ENCODE measurements at places on chromosomes 5 and 9.

DNA sequence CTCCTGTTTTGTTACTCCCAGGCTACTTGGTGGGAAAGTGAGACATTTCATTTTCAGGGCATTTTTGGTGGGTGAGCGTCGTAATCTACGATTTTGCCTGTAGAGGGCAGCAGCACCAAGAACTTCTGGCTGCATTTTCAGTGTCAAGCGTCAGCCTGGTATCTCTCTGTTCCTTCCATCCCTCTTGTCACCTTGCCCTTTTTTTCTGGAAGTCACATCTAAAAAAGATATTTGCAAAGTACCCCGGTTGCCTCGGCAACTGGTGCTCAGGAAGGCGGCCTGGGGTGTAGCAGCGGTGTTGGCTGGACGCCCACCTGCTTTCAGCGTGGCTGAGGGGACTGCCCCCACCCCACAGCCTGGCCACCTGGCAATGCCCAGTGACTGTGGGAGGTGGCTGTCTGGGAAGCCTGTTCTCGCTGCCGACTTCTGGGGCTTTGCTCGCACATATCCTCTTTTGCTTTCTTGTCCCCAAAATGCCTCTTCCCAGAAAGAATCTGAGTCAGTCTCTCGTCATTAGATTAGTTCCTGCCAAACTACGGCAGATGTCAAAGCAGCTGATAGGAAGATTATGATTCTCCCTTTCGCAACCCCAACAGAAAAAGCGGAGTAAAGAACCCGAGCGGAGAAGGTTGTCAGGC is 84.5 kb downstream of the ACER2 start:
- DNase-seq: no peak

DNA sequence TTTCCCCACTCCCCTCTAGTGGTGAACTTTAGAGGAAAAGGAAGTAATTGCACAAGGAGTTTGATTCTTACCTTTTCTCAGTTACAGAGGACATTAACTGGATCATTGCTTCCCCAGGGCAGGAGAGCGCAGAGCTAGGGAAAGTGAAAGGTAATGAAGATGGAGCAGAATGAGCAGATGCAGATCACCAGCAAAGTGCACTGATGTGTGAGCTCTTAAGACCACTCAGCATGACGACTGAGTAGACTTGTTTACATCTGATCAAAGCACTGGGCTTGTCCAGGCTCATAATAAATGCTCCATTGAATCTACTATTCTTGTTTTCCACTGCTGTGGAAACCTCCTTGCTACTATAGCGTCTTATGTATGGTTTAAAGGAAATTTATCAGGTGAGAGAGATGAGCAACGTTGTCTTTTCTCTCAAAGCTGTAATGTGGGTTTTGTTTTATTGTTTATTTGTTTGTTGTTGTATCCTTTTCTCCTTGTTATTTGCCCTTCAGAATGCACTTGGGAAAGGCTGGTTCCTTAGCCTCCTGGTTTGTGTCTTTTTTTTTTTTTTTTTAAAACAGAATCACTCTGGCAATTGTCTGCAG is 25.3 kb downstream of the SLC22A5 start:
- no peak for DNase-seq

- no peak for DNase-seq
Observed at GRCh38 chr9:5949103-5949699, 58.5 kb downstream of the MLANA start.

- no peak for DNase-seq
Observed at GRCh38 chr5:158869092-158869491, 230.6 kb downstream of the EBF1 start.

- DNase-seq: no peak
Observed at GRCh38 chr9:36039696-36040095, 3.0 kb downstream of the RECK start.

DNA sequence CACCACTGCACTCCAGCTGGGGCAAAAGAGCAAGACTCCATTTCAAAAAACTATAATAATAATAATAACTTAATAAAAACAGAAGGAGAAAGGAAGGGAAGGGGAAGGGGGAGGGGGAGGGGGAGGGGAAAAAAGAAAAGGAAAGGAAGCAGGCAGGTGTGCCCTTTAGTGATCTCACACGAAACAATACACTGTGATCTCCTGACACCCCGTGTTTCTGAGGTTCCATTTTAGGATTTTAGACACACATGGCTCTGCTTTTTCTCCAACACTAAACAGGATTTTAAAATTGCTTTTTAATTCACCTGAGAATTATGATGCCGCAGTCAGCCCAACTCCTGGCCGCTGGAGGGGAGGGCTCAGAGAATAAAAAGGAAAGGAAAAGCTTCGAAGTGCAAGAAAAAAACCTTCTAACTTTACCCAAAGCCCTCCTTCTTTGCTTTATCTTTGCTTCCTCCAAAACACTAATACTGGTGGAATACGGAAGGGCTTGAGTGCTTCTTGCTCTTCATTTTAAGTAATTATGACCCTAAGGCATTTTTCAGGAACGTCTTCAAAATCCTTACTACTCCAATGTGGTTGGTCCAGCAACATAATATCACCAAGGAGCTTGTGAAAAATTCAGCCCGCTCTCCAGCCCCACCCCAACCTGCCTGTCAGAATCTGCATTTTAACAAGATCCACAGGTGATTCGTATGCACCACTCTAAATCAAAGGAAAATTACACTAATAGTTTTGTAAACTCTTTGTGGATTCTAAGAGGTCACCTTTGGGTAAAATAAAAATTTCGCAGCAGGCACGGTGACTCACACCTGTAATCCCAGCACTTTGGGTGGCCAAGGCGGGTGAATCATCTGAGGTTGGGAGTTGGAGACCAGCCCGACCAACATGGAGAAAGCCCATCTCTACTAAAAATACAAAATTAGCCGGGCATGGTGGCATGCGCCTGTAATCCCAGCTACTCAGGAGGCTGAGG is 66.0 kb downstream of the MYO10 start:
- DNase-seq: no peak

DNA sequence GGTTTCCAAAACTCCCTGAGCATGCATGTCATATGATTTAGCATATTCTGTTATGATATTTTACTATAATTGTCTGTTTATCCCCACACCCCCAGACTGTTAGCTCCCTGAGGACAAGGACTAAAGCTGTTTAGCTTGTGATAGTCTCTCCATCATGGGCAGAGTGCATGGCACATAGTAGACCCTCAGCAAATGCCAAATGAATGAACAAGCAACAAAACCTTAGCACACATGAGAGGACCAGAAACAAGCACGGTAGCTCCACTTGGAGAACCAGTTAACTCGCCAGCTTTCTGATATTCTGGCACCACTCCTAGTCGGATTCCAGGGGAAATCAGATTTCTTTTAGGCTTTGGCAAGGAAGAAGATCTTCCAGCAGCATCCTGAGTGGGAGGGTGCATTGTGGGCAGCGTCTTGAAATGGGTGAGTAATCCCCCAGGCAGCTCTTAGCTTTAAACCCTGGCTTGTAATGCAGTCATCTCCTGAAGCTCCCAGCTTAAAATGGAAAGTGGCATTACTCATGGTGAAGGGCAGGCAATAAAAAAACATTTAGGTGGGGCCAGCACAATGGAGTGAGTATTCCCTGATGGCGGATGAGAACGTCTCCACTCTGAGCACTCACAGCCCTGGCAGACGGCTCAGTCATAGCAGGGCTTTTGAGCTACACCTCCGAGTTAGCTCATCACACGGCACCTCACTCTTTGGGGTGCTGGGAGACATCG is 41.1 kb downstream of the FGF1 start:
- DNase-seq: peak; percentile 99

- no peak for DNase-seq
Observed at GRCh38 chr5:132473019-132473531, 17.5 kb downstream of the IRF1 start.

- no peak for DNase-seq
Observed at GRCh38 chr5:102974177-102974576, 145.8 kb downstream of the GIN1 start.

- DNase-seq: no peak
Observed at GRCh38 chr9:78261403-78262001, 25.6 kb downstream of the CEP78 start.

DNA sequence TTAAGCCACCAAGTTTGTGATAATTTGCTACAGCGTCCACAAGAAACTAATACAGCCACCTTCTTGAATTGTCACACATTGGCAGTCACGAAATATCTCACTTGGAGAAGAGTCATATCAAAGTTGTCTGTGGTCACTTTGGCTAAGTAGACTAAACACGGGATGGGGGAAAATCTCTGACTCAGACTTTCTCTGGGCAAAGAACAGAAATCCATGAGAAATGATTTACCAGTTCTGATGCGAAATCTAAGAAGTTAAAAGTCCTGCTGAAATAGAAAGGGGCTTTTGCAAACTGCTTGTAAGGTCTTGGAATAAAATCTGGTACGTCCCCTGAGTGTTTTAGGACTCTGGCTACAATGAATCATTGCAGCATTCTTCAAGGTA is 158.4 kb downstream of the COL23A1 start:
- DNase-seq: no peak

DNA sequence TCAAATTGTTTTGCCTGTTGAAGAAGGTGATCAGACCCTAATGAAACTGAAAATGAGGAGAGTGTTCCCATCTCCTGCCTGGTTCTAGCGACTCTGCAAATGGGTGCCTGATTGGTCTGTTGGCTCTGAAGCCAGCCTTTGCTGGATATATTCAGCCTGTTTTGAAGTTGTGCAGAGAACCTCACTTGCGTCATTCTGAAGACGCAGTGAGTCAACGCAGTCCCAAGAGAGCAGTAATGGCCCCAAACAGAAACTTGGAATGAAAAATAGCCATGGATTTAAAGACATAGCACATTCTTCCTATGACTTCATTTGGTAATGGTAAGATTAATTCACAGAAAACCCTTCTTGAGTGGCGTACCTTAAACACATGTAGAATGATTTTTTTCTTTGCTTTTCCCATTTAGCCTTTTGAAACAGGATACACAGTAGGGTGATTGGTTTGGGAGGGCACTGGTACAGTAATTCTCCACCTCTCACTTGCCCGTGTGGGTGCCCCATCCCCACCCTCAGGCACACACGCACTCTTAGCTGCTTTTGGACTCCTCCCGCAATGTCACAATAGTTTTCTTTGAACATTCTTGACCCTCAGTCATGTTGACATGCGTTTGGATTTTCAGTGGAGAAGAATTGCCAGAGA is 54.1 kb upstream of the ABL1 start:
- peak; percentile 83 for DNase-seq

DNA sequence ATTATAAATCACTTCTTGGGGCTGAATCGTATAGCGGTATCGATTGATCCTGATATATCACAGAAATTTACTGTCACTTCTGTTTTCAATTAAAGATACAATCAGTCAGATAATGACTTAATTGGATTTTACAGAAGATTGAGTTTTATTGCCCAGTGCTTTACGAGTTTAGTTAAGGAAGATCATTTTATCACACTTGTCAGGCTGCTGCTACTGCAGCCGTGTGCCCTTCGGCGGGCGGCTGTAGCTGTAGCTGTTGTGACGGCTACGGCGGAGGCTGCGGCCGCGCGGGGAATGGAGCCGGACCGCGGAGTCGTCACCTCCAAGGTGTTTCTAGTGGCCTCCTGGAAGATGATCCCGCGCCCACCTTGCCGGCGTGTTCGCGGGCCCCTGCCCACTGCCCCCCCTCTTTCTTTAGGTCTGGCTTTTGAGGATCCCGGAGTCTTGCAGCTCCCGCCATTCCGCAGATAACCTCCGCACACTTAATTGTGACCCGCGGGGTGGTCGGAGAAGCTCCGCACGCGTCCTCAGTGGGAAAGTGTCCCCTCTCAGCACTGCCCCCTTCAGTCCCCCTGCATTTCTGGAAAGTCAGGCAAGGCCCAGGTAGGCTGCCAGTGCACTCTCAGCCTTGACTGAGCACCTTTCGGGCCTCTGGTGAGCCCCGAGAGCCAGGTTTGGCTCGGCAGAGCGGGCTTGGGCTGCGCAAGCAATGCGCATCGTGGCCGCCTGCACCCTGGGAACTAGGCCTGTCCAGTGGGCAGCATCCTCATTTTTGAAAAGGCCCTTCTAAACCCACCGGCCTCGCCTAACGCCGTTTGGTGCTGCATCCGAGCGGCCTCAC is 6.9 kb upstream of the DMRT3 start:
- no peak for DNase-seq

GRCh38 chr5:21847300-21847699 is 1005.8 kb downstream of the CDH12 start:
- DNase-seq: no peak

DNA sequence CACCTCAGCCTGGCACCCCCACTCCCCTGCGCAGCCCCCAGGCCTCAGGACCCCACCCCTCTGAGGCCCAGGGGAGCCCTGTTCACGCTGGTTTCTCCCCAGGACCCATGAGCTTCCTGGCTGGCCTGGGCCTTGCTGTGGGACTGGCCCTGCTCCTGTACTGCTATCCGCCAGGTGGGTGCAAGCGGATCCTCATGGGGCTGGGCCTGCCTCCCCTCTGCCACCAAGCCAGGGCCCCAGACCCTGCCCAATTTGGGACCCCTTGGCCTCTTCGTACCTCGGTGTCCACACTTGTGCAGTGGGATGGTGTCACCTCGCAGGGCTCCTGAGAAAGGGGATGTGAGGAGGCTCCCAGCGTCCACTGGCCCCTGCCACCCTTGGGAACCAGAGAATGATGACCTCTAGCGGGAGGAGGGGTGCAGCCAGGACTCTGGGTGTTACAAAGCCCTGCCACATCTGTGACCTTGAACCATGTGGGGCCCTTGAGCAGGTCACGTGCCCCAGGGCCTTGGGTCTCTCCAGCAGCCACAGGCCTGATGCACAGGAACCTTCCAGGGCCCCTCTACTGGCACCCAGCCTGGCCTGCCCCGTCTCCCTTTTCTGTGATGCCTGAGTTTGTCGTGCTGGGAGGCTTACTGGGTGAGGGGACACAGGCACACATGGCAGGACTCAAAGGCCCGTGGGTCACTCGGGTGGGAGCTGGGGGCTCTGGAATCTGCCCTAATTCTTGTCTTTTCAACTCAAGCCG is 16.3 kb downstream of the CARD19 start:
- DNase-seq: no peak

DNA sequence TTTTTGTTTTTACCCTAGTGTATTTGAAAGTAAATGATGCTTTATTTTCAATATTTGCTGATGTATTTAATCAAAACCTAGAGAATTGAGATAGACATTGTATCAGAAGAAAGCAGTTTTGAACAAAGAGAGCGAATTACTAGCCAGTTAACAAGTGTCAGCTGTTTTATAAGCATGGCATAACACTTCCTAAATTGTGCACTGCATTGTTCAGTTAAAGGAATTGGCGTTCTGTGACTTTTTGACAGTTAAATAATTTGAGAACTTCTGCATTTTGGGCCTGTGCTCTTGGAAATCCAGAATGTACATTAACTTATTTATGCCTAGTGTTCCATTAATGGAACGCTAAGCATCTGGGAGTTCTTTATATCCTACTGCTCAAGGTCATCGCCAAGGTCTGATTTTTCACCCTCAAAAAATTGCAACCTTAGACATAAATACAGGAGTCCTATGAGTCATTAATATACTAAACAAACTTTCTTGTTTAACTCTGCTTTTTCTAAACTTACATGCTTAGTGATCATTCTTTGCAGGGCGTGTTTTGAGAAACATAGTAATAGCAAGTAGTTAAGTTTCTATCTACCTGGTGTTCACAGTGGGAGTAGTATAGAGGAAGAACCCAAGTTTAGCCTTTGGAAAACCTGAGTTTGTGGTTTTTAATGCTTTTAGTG is 31.1 kb downstream of the RASA1 start:
- no peak for DNase-seq

- DNase-seq: no peak
Observed at GRCh38 chr9:137672907-137673791, 54.3 kb downstream of the EHMT1 start.

GRCh38 chr5:117587111-117587510 is 1012.5 kb upstream of the SEMA6A start:
- no peak for DNase-seq

Data from BJ (cell line).